Activated naive CD4-positive, alpha-beta T cell (primary cell): ENCODE measurements at places on chromosomes 2 and 18.

DNA sequence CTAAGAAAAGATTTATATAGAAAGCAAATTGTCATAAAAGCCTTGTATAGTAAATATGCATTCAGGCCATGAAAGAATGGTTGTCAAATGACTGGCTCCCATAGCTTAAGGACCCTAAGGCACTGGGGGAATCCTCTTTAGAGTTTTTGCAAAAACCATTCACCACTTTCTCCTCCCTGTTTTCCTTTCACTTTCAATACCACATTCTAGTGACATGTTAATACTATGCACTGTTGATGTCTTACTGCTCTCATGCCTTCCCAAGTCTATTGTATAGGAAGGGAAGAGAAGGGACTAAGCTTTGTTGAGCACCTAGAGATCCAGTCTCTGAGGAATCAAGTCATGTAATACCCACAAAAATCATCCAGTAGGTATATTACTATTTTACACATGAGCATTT, 383.0 kb upstream of the LRRTM1 start:
- DNase-seq, result no peak

DNA sequence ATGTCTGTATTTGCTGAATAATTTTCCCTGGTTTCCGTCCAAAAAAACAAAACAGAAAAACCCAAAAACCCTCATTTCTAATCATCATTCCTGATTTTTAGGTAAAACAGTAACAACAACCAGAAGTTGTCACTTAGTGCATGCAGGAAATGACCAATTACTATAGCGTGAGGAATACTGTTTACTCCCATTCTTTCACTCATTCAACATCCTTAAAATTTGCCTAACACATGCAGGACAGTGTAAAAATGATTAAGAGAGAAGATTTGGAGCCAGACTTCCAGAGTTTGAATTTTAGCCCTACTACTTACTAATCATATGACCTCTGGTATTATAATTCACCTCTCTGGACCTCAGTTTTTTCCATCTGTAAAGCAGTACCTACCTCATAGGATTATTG, 83.1 kb downstream of the FIGN start:
- no peak for DNase-seq

GRCh38 chr2:62297624-62298010, 101.7 kb downstream of the B3GNT2 start:
- DNase-seq, result no peak

DNA sequence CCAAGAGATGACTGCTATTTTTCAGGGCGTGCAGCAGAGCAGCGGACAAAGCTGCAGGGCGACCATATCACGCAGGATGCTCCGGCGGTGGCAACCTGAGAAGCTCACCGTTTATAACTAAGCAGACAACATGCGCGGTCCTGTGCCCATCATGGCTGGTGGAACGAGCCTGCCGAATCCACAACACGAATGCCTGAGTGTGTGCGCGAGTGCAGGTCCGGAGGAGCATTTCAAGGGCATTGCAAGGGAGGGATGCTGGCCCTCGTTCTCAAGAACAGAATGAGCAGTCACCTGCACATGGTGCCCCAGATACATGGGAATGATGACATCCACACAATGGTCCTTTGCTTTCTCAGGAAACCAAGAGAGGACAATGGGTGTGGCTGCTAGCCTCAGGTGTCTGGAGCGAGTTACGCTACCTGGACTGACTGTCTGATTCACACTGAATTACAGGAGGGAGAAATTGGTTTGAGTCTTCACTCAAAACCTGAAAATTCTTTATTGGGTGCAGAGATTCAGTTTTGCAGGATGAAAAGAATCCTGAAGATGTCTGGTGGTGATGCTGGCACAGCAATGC, 39.8 kb downstream of the TBC1D8 start:
- no peak for DNase-seq

- no peak for DNase-seq
Observed at GRCh38 chr2:180970016-180970415, 10.4 kb upstream of the UBE2E3 start.

- peak; percentile 12 for DNase-seq
Observed at GRCh38 chr18:13436576-13436975, 218.0 kb downstream of the LDLRAD4 start.

DNA sequence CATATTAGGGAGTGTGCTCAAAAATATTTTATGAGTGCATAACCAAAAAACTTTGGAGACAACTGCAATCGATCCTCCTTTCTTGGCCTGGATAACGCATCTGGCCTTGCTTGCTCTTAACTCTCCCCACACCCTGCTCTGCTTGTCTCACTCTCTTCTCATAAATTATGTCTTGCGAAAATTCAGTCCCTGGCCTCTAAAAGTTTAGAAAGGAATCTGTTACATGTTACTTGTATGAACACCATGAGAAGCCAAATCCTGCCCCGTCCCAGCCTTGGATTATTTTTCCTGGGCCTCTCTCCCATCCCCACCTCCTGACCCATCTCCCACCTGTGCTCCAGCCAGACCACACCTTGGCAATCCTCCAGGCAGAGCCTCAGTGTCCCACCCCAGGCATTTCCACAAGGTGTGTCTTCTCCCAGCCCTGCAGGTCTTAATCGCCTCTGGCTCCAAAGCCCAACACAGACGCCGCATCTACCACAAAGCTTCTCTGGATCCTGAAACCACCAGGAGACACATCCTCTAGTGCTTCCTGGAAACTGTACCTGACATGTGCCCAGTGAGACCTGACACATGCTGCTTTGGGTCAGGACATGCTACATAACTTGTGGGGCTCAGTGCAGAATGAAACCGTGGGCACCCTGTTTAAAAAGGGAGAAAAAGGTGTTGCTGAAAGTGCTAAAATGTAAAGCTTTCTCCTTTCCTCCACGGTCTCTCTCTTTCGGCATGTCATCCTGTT, 99.6 kb upstream of the ST3GAL5 start:
- DNase-seq, result no peak

DNA sequence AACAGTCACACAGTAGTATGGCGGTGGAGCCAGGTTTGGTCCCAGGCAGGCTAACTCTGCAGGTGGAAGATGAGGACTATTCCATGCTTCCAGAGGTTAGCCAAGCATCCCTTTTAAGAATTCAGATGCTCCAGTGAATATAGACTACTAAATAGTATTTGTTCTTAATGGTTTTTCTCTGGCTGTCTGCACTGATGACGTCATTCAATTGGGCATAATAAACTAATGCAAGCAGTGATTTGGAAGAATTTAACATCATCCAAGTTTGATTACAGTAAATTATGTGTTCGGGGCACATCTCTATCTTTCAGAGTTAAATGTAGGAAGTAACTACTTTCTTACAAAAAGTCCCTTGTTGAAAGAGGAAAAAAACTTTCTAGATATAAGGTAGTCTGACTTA, 78.8 kb upstream of the RND3 start:
- DNase-seq, result no peak

GRCh38 chr2:70985956-70986355, 7.5 kb downstream of the ANKRD53 start:
- DNase-seq, result no peak
